CD4-positive, CD25-positive, alpha-beta regulatory T cell (primary cell): ENCODE measurements at places on chromosomes 4 and X. TPM values are rescaled to one million over a fixed set of nuclear protein-coding genes. Genes with fewer than 3 reads are reported as not detected.

Gene SNCA
- total RNA-seq = 2.3 TPM

- peak; percentile 12 for DNase-seq
- H3K4me1 ChIP-seq = no peaks in the 10 kb centered on the region
- H3K27me3 ChIP-seq = no peaks in the 10 kb centered on the region
Measured at GRCh38 chr4:189912170-189912569, 28.5 kb upstream of the FRG1 start.

GRCh38 chr4:110639207-110640090 is 16.6 kb upstream of the PITX2 start:
- H3K4me1 ChIP-seq = no peaks in the 10 kb centered on the region
- H3K4me3 ChIP-seq = no peak overlapping the region
- no peak overlapping the region for H3K27ac ChIP-seq
- no peak for DNase-seq
- no peaks in the 10 kb centered on the region for H3K36me3 ChIP-seq

DNA sequence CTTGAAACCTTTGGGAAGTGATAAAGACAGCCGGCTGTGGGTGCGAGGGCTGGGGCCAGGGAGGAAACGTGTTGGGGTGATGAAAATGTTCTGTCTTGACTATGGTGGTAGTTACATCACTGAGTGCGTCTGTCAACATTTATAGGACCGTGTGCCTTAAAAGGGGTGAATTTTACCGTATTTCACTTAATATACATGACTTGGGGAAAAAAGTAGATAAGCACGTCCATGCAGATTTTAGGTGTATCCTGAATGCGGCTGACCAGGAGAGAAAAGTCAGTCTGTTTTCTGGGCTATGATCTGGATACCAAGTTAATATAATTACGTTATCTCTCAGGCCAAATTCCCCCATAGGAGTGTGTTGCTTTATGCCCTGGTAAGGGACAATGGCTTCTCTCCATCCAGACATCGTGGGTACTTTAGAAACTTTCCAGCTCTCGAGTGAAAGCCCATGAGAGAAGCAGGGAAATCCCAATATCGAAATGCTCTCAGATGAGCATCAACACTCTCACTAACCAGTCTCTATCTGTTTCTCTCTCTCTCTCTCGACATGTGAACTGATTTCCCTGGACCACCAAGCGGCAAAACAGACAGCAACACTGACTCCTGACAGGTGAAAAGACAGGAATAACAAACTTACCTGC is 71.5 kb downstream of the IRF2 start:
- peaks cover 9% of the 10 kb centered on the region for H3K4me1 ChIP-seq
- H3K27me3 ChIP-seq = no peaks in the 10 kb centered on the region
- H3K27ac ChIP-seq = no peak overlapping the region
- no peak for DNase-seq

GRCh38 chr4:113481820-113482219 is 279.7 kb downstream of the CAMK2D start:
- no peak overlapping the region for H3K27ac ChIP-seq
- H3K4me3 ChIP-seq = no peak overlapping the region
- no peaks in the 10 kb centered on the region for H3K4me1 ChIP-seq
- no peaks in the 10 kb centered on the region for H3K27me3 ChIP-seq
- DNase-seq = no peak
- H3K36me3 ChIP-seq = peaks cover 15% of the 10 kb centered on the region

DNA sequence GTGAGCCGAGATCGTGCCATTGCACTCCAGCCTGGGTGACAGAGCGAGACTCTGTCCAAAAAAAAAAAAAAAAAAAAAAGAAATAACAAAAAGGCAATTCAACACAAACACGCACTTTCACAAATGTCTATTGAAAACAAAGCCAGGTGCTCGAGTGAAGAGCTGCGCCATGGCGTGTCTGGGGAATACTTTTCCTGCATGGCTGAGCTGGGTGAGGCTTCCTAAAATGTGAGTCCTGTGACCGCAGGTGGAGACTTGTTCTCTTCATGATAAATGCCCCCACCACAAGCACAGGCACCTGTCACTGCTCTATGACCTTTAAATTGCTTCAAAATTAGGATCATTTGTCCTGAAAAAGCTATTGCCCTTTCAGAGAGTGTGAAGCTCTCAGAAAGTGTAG is 4.0 kb upstream of the ABLIM2 start:
- no peaks in the 10 kb centered on the region for H3K27me3 ChIP-seq
- no peaks in the 10 kb centered on the region for H3K36me3 ChIP-seq
- no peak for DNase-seq
- H3K4me3 ChIP-seq = no peak overlapping the region
- H3K4me1 ChIP-seq = peaks cover 24% of the 10 kb centered on the region

DNA sequence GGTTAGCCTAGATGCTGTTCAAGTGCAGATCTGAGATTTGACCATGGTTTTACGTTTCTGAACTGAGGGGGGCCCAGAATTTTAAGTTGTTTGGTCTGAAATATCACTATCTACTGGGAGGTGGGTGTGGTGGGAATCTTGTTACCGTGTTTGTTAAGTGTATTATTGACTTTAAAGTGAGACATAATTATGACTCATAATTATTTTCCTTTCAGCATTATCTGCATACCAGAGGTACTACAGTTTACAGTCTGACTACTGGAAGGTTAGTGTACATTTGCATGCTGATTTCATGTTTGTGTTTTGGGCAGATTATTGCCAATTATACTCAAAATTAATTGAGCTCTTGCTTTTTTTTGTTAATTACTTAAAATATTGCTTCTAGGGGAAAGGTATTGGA is 101.5 kb downstream of the KDM6A start:
- no peak for DNase-seq
- H3K27me3 ChIP-seq = no peaks in the 10 kb centered on the region
- H3K27ac ChIP-seq = no peak overlapping the region
- no peak overlapping the region for H3K4me3 ChIP-seq

GRCh38 chr4:142156256-142156655 is 519.9 kb downstream of the IL15 start:
- H3K27ac ChIP-seq = no peak overlapping the region
- peaks cover 36% of the 10 kb centered on the region for H3K36me3 ChIP-seq
- H3K4me3 ChIP-seq = no peak overlapping the region
- no peaks in the 10 kb centered on the region for H3K27me3 ChIP-seq
- H3K4me1 ChIP-seq = no peaks in the 10 kb centered on the region

- no peaks in the 10 kb centered on the region for H3K27me3 ChIP-seq
- H3K36me3 ChIP-seq = peaks cover 35% of the 10 kb centered on the region
- peaks cover 19% of the 10 kb centered on the region for H3K4me1 ChIP-seq
Measured at GRCh38 chr4:1325681-1326635, 21.1 kb upstream of the UVSSA start.

Gene C1QTNF7
- total RNA-seq = not detected

Gene PNCK
- total RNA-seq = 0.54 TPM

DNA sequence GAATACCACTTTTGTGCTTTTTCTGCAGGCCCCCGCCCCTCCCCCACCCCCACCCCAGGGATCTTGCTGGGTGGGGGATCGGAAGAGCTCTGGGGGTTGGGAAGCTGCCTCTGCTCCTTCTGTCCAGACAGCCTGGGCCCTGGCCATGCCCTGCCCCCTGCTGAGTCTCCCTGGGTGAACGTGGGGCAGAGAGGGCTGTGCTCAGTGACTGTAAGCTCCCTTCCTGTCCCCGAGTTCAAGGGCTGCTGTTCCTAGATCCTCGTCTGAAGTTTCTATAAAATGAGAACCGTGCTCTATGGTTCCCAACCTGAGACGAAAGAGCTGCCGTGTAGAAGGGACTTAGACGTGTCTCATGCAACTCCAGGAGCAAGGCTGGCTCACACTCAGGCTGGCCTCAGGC is 105.0 kb downstream of the SORCS2 start:
- H3K36me3 ChIP-seq = no peaks in the 10 kb centered on the region
- H3K4me3 ChIP-seq = no peak overlapping the region
- H3K4me1 ChIP-seq = no peaks in the 10 kb centered on the region
- H3K27me3 ChIP-seq = no peaks in the 10 kb centered on the region
- no peak overlapping the region for H3K27ac ChIP-seq
- DNase-seq = no peak

Gene TEX28
- total RNA-seq = not detected

DNA sequence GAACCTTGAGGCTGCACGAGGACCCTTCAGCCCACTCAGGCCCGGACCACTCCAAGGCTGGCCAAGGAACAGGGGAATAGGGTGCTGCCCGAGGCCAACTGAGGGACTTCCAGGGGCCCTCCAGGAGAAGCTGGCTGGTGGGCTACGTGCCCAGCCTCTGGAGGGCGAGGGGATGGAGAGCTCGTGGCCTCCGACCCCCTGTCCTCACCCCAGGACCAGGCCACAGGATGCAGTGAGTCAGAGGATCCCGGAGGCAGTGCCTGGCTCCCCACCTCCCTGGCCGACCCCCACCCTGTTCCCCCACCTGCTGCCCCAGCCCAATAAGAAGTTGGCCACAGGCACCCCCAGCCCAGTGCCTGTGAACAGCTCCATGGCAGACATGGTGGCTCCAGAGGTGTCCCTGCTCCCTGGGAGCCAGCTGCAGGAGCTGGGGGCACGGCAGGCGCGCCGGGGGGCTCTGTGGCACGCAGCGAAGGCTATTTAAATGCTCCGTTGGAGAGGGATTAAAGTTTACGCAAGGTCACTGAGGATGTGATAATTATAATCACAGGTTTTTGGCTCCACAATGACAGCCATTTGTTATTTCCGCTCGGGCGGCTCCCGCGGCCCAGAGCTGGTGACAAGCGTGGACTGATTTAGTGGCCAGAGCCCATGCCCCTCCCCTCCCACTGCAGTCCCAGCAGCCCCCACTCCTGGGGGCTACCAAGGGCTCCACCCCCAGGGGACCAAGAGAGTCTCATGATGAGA is 95.7 kb upstream of the NKX1-1 start:
- H3K36me3 ChIP-seq = no peaks in the 10 kb centered on the region
- H3K27ac ChIP-seq = no peak overlapping the region
- no peaks in the 10 kb centered on the region for H3K4me1 ChIP-seq
- DNase-seq = no peak
- H3K27me3 ChIP-seq = no peaks in the 10 kb centered on the region

GRCh38 chr4:38131371-38132091 is 171.3 kb downstream of the PTTG2 start:
- peaks cover 58% of the 10 kb centered on the region for H3K4me1 ChIP-seq
- peak overlapping the region; percentile 85 for H3K27ac ChIP-seq
- peaks cover 18% of the 10 kb centered on the region for H3K36me3 ChIP-seq
- H3K27me3 ChIP-seq = no peaks in the 10 kb centered on the region
- DNase-seq = peak; percentile 82
- peak overlapping the region; percentile 69 for H3K4me3 ChIP-seq

GRCh38 chr4:155569960-155570515 is 96.6 kb upstream of the GUCY1A1 start:
- no peak overlapping the region for H3K27ac ChIP-seq
- no peak overlapping the region for H3K4me3 ChIP-seq
- no peaks in the 10 kb centered on the region for H3K36me3 ChIP-seq
- no peaks in the 10 kb centered on the region for H3K4me1 ChIP-seq

- H3K36me3 ChIP-seq = no peaks in the 10 kb centered on the region
- DNase-seq = no peak
- no peak overlapping the region for H3K27ac ChIP-seq
- no peaks in the 10 kb centered on the region for H3K4me1 ChIP-seq
Measured at GRCh38 chr4:138959097-138959815, 56.3 kb upstream of the NOCT start.

- peaks cover 3% of the 10 kb centered on the region for H3K27me3 ChIP-seq
- H3K4me3 ChIP-seq = no peak overlapping the region
- no peak overlapping the region for H3K27ac ChIP-seq
- DNase-seq = no peak
- H3K36me3 ChIP-seq = no peaks in the 10 kb centered on the region
Measured at GRCh38 chr4:2042947-2043395, 16.2 kb upstream of the NAT8L start.

GRCh38 chr4:176782794-176783193 is 9.9 kb downstream of the VEGFC start:
- H3K27ac ChIP-seq = no peak overlapping the region
- no peaks in the 10 kb centered on the region for H3K36me3 ChIP-seq
- DNase-seq = no peak

DNA sequence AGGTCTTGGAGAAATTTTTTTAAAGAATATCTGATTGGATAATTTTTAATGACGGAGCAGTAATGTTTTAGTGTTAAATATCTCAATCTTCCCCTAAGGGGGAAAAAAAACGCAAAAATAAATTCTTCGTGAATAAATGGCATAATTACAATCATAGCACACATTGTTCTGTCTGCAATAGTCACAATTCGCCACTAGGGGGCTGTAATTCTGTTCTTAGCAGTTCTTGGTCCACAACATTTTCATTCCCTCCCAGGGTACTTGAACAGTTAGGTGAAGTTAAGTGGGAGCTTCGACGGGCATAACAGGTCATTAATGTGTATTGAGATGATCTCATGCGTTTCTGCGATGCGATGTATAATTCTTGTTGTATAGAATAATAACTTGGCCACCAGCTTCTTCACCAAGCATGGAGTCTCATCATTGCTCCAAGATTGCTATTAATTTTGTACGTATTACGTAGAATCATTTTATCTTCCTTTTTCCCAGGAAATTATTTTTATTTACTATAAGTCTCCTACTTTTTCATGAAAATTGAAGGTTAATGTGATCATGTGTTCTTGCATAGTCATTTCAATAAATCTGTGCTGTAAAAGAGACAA is 27.2 kb downstream of the HTR2C start:
- no peaks in the 10 kb centered on the region for H3K4me1 ChIP-seq
- DNase-seq = peak; percentile 44
- H3K4me3 ChIP-seq = no peak overlapping the region
- no peaks in the 10 kb centered on the region for H3K27me3 ChIP-seq
- H3K27ac ChIP-seq = no peak overlapping the region

Gene SORCS2
- total RNA-seq = not detected

GRCh38 chr4:130034876-130035275 is 938.9 kb downstream of the C4orf33 start:
- no peak for DNase-seq
- no peaks in the 10 kb centered on the region for H3K27me3 ChIP-seq
- H3K27ac ChIP-seq = no peak overlapping the region
- no peaks in the 10 kb centered on the region for H3K4me1 ChIP-seq

GRCh38 chrX:47877327-47877726 is 40.6 kb downstream of the ZNF81 start:
- peaks cover 19% of the 10 kb centered on the region for H3K36me3 ChIP-seq
- DNase-seq = no peak
- H3K27me3 ChIP-seq = no peaks in the 10 kb centered on the region
- H3K4me1 ChIP-seq = no peaks in the 10 kb centered on the region
- no peak overlapping the region for H3K27ac ChIP-seq

DNA sequence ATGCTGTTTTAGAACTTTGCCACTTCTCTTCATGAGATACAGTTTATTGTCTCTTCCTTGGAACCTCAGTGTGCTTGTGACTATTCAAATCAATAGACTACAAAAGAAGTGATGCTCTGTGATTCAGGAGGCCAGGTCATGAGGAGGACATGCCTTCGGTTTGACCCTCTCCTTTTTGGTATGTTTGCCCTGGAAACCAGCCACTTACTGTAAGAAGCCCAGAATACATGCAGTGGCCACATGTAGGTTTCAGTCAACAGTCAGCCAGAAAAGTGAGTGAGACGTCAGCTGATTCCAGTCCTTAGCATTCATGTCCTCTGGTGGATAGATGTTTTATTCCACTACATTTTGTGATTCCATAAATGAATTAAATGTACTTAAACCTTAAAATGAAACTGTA is 328.7 kb downstream of the PCDH18 start:
- DNase-seq = no peak
- no peaks in the 10 kb centered on the region for H3K4me1 ChIP-seq
- H3K27ac ChIP-seq = no peak overlapping the region

Gene NAA11
- total RNA-seq = not detected

- H3K4me1 ChIP-seq = no peaks in the 10 kb centered on the region
- H3K27me3 ChIP-seq = no peaks in the 10 kb centered on the region
Measured at GRCh38 chr4:109548655-109549054, 11.4 kb upstream of the MCUB start.

- no peak overlapping the region for H3K4me3 ChIP-seq
- H3K4me1 ChIP-seq = no peaks in the 10 kb centered on the region
- DNase-seq = no peak
- no peaks in the 10 kb centered on the region for H3K36me3 ChIP-seq
Measured at GRCh38 chrX:141969706-141970105, 66.0 kb downstream of the MAGEC1 start.

Gene LRP2BP
- 3.5 TPM for total RNA-seq
